ENCODE measurements at places on chromosomes 12 and 14. TPM values are rescaled to one million over a fixed set of nuclear protein-coding genes. Genes with fewer than 3 reads are reported as not detected.

DNA sequence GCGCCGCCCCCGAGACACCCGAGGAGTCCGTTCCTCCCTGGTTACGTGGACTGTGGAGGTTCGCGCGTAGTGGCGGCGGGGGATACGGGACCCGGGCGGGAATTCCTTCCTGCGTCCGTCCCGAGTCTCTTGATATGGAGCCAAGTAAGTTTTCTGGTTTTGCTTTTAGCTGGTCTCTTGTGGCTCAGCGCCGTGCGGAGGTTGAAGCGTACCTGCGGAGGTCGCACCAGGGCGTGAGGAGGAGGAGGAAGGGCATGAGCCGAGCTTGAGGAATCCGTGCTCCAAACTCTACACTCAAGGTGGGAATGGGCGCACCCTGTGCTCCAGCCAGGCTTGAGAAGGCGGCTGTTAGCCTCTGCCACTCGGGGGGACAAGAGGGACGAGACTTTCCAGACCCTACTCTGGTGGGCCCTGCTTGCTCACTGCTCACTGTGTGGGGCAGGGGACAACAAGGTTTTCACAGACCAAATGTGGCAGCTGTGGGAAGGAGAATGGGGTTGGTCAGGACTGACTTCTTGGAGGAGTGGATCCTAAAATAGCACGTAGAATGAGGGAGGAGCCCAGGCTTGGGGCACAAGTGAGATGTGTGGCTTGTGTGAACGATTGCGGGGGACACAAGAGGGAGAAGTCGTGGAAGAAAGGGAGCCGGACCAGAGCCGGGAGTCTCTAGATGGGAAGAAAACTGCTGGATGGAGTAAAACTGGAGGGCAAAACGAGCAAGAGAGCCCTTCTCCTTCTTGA lies 577 bp downstream of the ATG101 start:
- DNase-seq: no peak

DNA sequence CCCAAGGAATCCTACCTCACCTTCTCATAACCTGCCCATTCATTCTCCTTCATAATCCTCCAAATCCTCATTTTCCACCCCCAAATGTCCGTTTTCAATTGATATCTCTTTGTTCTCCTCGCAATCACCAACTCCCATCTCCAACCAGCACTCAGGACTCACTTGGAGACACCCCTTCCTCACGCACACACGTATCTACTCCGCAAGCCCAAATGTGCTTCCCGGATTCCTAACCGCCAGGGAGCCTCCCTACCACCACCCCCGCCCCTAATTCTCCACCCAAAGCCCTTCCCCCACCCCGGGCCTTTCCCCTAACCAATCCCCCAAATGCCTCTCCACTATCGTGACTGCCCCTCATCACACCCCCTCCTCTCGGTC lies 304 bp downstream of the KCTD10 start:
- DNase-seq: no peak

DNA sequence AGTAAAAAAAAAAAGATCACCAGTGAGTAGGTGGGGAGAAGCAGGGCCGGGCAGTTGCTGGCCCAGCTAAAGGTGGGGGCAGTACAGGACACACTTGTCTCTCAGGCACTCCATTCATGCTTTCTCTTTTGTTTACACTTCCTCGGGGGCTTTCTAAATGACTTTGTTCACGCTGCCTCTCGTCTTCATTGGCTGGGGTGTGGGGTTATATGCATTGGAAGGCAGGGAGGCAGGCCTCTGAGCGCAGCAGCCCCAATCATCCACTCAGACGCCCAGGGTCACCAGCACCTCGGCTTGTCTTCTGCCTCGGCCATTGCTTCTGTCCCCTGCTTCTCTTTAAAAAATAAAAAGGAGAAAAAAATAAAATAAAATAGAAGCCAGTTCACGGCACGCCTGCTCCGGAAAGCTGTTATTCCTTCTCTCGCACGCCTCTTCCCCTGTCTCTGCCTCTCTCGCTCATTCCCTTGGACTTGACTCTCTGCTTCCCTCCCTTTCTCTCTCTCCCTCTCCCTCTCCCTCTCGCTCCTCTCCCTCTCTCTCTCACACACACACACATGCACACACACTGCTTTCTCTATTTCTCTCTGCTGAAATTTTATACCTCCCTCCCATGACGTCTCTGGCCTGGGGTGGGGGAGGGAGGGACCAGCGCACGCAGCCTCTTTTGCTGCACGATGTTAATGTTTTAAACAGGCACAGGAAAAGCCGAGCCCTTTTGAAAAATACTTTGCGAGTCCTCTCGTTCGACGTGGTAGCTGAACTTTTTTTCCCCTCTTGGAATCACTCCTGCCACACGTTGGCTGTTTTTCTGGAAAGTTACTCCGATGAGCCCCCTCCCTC lies at the start of gene TGFB3:
TGFB3 (minus strand) TSS at position 570 of the 840 bp plus-strand sequence. CDS start 1,102 bp downstream, outside the sequence.
- peak; percentile 70 for DNase-seq

DNA sequence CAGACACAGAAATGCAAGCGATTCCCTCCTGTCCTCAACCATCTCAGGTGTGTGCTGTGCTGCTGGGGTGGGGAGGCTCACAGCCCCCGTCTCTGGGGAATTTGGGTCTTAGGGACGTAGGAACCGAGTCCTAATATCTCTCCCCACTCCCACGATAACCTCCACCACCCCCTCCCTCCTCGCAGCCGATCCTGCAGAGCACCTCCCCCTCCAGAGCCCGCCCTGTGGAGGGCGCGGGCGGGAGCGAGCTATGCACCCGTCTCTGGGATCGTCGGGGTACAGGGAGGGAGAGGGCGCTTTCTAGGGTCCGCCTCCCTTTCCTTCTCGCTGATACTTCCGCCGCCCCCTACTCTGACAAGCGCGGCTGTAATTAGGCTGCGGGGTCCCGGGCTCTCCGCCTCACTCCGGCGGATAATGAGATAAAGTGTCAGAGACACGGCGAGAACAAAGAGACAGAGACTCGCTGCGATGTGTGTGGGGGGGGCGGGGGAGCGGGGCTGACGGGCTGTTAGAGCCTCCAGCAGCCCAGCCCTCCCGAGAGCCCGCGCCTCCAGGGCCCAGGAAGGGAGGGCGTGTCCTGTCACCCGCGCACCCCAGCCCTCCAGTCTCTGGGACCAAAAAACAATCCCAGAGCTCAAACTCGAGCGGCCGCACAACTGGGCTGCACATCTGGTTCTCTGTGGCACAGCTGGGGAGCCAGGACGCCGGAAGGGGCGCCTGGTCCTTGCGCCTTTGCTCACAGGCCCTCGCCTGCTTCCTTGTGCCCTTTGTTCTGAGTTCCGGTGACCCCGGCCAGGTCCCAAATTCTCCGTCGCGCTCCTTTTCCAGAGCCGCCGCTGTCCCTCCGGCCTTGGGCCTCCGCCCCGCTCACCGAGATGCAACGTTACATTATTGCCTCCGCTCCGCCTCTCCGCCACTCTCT lies 8.7 kb downstream of the SHMT2 start:
- no peak for DNase-seq

GRCh38 chr12:238116-238515 lies 24.2 kb upstream of the SLC6A12 start:
- DNase-seq: no peak

NRIP2 gene
- polyA plus RNA-seq: not detected

DNA sequence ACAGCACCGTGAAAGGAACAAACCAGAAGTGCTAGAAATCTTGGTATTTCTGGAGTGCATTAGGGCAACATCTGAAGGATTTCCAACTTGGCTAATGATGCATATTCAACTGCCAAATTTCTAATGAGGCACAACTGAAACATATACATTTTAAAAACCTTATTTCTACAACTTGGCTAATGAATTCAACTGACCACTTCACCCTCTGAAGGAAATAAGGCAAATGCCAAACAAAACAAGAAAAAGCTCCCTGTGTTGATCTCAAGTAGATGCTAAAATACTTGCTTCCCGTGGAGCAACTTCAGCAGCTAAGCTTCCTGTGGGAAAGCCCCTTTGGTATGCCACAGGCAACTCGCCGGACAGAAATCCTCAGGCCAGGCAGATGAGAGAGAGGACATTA lies 167.1 kb downstream of the TTC7B start:
- DNase-seq: no peak

POTEM gene
- not detected for polyA plus RNA-seq

DNA sequence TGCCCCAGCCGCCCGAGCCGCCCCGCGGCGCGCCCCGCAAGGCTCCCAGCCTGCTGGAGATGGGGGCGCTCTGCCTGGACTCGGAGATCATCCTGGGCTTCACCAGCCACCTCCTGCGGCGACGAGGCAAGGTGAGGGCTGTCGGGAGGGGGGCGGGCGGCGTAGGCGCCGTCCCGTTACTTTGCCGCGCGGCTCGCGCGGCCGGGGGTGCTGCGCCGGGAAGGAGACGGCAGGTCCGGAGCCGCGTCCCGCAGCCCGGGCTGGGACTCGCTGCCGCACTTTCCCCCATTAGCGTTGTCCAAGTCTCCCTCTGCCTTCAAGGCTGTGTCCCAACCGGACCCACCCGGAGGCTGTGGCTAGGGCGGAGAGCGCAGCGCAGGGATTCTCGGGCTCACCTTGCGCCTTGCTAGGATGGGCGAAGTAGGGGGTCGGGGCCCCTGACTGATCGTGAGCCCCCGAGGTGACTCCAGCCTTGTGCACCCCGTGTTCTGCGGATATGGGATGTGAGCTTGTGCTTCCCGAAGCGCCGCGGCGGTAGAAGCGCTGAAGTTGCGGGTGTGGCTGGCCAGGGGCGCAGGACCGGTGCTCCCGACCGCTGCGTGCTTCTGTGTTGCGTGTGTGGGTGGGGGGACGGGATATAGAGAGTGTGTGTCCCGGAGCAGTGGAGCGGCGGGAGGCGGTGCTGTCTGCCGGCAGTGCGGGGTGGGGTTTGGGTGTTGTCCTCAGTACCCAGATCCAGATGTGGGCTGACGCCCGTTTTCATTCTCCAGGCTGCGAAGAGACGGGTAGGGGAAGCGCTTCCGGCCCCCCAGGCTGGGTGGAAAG lies 1.7 kb upstream of the KIF26A start:
- no peak for DNase-seq

GRCh38 chr14:101598571-101599233 lies 37.4 kb downstream of the DIO3 start:
- no peak for DNase-seq

- DNase-seq: no peak
These were observed 36.6 kb upstream of the PIK3C2G start for GRCh38 chr12:18224745-18225144.

Measured in BJ (cell line).